ENCODE measurements at places on chromosomes 4 and X.

DNA sequence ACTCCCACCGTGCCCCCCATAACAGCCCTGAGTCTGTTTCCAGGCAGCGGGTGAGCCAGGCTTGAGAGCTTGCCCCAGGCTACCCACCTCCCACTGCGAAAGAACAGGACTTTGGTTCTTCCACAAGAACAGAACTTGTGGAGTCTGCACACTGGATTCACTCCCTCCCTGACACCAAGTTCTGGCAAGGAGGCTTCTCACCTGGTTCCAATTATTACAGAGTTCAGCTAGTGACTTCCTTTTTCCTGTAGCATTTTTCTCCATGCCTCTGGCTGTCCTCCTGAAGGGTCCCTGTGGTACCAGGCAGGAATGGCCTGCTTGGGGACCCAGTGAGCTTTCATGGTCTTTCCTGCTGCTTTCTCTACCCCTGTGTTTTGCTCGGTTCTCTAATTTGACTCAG is 208.6 kb upstream of the SFRP2 start:
- no peak for DNase-seq

DNA sequence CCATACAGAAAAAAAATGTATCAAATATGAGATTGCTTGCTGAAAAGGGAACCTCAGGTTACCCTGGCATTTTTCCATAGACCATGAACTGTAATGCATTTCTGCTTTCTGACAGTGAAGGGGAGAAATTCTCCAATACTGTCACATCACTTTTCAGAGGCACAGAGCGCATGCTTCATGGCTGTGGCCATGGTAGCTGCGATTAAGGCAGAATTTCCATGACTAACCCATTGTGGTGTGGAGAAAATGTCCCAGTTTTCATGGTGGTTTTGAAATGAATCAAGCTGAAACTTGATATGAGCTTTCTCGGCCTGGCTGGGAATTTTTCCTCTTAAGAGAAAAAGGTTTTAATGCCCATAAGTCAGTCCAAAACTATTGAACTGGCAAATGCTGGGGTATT is 39.5 kb upstream of the MAP3K15 start:
- no peak for DNase-seq

DNA sequence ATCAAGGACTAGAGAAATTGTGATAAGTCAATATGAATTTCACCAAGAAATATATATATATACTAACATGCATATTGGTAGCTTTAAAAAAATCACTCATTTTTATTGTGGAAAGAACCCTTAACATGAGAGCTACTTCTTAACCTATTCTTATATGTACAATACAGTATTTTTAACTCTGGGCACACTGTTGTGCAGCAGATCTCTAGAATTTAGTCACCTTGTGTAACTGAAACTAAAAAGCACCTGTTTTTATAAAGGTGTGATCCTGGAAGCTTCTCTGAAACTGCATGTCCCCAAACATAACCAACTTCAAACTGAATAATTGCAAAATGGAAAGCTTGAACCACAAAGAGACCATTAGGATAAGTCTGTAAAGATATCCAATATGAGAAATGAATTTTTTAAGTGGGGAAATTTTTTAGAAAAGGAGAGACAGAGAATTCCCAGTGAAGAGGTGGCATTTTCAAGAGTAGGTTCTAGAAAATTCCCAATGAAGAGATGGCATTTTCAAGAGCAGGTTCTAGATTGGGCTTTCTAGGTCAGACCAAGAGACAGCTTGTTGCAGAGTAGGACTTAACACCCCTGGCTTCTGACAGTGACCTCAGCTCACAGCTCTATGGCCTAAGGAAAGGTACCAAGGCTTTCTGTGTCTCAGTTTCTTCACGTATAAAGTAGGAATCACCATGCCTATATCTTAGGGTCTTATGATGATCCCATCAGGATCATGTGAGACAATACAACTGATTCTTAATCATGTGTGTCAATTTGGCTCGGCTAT is 22.0 kb upstream of the PPARGC1A start:
- DNase-seq, result no peak

- no peak for DNase-seq
These were observed 74.4 kb upstream of the PLAC1 start for GRCh38 chrX:134732676-134733075.

DNA sequence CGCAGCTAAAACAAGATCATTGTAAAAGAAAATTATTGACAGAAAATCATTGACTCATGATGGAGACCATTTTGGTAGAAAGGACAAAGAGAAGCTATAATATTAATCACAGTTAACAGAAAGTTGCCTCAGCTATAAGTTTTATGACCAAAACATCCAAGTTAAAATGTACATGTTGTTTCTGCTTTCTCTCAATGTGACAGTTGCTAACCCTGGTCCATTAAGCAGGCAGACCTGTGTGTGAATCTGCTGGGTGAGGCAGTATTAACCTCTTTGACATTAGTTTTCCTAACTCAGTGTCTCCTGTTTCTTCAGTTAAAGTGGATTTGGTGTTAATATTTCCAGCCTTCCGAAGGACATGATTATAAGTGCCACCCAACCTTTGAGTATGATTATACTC is 94.8 kb upstream of the DCLK2 start:
- no peak for DNase-seq

GRCh38 chr4:110487873-110488272 is 11.9 kb downstream of the ENPEP start:
- no peak for DNase-seq

- DNase-seq, result no peak
These were observed 201.5 kb upstream of the FAM241A start for GRCh38 chr4:111943796-111944203.

DNA sequence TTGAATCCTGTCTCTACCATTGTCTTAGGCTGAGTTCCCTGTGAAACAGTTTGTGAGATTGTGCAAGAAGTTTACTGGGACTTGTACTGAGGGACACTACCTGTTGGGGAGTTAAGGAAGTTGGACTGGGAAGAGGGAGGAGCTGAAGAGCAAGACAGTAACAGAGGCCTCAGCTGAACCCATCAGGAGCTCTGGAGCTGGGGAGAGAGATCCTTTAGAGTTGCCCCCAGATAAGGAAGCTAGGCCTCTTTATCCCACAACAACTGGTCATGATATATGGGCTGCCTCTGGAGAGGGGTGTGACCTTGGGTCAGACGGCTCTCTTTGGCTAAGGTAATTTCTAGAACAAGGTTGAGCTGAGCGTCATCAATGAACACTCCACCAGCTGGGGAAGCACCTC is 137.8 kb upstream of the SLC4A4 start:
- DNase-seq, result no peak

DNA sequence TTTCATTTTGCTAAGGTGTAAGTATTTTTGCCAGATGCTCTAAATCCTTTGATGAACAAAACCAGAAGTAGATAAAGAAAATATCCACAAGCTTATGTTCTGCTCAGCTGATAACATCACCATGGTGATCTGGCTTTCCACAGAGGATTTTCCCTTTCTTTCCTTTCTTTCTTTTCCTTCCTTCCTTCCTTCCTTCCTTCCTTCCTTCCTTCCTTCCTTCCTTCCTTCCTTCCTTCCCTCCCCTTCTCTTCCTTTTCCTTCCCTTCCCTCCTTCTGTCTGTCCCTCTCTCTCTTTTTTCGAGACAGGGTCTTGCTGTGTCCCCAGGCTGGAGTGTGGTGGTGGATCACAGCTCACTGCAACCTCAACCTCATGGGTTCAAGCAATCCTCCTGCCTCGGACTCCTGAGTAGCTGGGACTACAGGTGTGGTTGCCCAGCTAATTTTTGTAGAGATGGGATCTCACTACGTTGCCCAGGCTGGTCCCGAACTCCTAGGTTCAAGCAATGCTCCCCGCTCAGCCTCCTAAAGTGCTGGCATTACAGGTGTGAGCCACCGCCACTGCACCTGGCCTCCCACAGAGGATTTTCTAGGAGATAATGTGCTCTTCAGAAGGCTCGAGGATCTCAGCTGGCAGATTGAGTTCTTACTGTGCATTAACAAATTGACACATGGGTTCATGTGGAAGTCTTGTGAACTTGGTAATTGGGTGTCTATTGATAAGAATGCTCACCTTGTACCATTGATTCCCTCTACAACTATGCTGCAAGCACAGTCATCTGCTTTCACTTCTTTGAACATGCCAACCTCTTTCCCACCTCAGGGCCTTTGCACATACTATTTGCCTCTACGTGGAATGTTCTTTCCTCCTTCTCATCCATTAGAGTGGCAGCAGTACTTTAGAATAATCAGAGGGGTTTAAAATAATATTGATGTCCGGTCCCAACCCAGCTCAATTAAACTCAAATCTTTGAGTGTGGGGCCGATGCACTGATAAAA is 1.4 kb upstream of the RHOH start:
- no peak for DNase-seq

GRCh38 chr4:150139297-150139865 is 61.1 kb downstream of the DCLK2 start:
- DNase-seq, result no peak

GRCh38 chr4:136113921-136114320 is 1418.4 kb downstream of the PCDH18 start:
- DNase-seq, result no peak

DNA sequence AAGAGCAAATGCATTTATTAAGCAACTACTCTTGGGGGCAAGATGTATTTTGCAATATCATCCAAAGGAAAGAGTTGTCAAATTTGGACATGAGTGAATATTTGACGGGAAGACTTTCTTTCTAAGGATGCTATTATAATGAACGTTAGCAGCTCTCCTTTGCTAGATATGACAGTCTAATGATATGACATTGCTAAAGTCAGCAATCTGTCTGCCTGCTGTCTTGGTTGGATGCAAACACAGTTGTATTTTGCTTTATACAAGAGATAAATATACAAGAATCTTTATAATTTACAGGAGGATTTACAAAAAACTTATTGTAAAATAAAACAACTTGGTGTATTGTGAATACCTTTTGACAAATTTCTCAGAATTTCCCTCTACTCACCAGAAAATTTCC is 37.5 kb downstream of the MAGEC1 start:
- DNase-seq, result no peak

DNA sequence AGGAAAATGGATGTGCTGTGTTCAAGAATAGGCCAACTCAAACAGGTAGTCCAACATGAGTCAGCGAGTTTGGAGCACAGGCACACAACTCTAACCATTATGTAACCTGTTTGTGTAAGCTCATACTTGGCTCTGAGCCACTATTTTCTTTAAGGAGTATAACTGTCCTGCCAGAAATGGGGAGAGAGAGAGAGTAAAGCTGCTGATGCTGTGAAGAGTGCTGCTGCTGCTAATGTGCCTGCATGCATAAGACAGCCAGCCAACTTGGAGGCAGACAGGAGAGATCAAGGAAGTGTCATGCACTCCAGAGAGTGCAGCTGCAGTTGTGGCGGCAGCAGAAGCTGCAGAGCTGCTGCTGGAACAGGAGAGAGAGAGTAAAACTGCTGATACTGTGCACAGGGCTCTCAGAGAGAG is 11.7 kb upstream of the STATH start:
- no peak for DNase-seq

GRCh38 chr4:8913121-8913857 is 41.6 kb upstream of the HMX1 start:
- DNase-seq, result no peak

GRCh38 chrX:129787336-129788055 is 7.7 kb downstream of the SASH3 start:
- no peak for DNase-seq

DNA sequence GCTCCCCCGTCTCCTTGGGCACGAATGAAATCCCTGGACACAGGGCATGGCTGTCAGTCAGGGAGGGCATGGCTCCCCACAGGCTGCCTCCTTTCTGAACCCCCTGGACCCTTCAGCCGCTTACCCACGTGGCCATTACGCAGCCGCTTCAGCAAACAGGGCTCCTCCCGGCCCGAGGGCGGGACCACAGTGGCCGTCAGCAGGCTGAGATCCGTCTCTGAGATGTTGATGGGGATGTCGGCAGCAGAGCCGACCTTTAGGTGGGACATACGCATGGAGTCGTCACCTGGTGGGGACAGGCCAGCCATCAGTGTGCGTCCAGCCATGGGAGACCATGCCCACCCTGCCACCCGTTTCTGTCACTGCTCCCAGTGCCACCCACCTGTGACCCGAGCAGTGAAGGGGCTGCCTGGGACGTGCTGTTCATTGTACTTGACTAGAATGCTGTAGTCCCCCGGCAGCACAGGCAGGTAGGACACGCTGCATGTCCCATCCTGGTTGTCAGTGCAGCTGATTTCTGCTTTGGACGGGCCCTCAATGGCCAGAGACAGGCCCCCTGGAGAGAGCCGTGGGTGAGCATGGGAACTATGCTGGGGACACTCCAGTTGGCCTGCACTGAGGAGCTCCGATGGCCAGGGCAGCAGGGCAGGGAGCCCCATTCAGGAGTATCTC is 21.1 kb downstream of the FLNA start:
- DNase-seq, result no peak

- no peak for DNase-seq
These were observed 732.5 kb upstream of the AGA start for GRCh38 chr4:178174756-178175155.

- no peak for DNase-seq
These were observed 193.7 kb downstream of the MAGEB5 start for GRCh38 chrX:26409636-26410035.

DNA sequence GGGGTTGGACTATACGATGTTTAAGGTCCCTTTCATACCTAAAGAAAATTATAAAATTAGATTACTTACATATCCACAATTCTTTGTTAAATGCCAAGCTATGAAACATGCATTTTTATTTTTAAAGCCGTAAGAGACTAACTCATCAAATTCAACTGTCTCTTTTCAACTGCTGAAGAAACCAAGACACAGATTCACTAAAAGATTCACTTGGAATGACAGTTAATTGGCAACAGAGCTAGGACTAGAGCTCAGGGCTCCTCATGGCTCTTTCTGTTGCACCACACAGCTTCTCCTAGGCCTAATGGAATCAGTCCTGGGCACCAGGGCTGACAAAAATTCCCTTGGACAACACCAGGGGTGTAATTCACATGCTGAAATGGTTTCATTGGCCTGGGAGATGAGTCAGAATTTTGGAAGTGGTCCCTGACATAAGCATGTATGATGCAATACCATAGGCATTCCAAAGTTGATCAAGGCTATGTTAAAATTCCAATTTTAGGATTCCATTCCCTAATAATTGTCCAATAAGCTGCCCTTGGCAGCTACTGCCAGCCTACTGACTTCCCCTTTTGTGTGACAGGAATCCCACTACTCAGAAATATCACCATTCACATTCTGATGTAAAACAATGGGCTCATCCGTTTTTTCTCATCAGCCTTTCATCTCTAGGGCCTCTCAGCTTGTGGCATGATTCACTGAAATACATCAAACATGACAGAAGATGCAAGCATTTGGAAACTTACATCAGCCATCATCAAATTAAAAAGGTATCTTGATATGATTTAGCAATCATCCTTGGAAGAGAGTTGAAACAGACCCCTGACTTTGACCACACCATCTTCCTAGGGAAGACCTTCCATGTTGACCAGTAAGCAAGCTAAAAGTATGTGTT is 54.2 kb downstream of the PLAC1 start:
- DNase-seq, result no peak
